ENCODE measurements at places on chromosomes 11 and 22. TPM values are rescaled to one million over a fixed set of nuclear protein-coding genes. Genes with fewer than 3 reads are reported as not detected.
A peak's percentile ranks its signal among the peaks of the same experiment; 100 is the strongest.

DNA sequence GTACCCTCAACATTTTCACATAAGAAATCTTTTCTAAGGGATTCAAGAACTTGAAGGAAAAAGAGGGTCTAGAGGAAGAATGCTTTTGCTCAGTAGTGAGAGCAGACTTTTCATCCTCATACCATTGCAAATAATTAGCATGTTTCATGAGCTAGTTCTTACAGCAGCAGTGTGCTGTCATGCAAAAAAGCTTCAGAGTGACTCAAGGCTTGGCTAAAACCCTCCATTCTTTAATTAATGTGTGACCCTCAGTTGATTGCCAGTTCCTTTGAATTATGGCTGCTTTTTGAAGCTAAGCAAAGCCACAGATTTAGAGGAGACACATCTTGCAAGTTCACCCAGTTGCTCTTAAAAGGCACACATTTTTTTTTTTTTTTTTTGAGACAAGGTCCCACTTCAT is 36.6 kb upstream of the PCF11 start:
- H3K27ac ChIP-seq, result no peak overlapping the region
- no peaks in the 10 kb centered on the region for H3K27me3 ChIP-seq
- no peaks in the 10 kb centered on the region for H3K36me3 ChIP-seq
- no peak for DNase-seq

GRCh38 chr11:70547821-70548670 is 149.7 kb downstream of the CTTN start:
- H3K27me3 ChIP-seq, result no peaks in the 10 kb centered on the region
- no peaks in the 10 kb centered on the region for H3K4me1 ChIP-seq
- H3K27ac ChIP-seq, result no peak overlapping the region
- H3K36me3 ChIP-seq, result no peaks in the 10 kb centered on the region

- DNase-seq, result no peak
- no peaks in the 10 kb centered on the region for H3K27me3 ChIP-seq
Measured at GRCh38 chr11:126817096-126817495, 183.5 kb downstream of the KIRREL3 start.

DNA sequence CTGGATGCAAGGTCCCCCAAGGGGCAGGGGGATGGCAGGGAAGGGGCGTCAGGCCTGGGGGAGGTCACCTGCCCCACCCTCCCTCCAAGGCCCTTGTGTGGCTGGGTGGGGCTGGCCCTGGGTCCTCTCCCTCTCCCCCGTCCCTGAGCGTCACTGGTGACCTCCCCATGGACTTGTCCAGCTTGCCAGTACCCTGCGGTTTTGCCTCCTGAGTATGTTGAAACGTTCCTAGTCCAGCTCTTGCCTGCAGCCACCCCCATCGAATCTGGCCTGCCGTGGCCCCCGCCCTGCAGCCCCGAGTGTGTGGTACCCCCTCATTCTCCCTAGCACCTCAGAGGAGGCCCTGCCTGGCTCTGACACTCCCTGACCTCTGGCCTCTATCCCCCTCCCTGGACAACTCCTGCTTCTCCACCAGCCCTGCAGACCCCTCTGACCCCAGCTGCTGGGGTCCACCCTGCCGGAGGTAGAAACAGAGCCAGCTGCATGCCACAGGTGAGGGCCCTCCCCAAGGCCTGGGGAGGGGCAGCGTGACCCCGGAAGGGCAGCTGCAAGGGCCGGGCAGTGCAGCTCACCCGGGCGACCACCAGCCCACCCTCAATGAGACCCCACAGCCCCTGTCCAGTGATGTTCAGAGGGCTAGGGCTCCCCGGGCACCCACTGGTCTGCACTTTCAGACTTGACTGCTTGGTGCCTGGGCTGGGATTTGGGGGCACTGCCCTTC is 4.1 kb upstream of the MUC6 start:
- H3K4me3 ChIP-seq, result no peak overlapping the region
- no peak overlapping the region for H3K27ac ChIP-seq
- H3K27me3 ChIP-seq, result no peaks in the 10 kb centered on the region
- no peak for DNase-seq
- no peaks in the 10 kb centered on the region for H3K4me1 ChIP-seq

DNA sequence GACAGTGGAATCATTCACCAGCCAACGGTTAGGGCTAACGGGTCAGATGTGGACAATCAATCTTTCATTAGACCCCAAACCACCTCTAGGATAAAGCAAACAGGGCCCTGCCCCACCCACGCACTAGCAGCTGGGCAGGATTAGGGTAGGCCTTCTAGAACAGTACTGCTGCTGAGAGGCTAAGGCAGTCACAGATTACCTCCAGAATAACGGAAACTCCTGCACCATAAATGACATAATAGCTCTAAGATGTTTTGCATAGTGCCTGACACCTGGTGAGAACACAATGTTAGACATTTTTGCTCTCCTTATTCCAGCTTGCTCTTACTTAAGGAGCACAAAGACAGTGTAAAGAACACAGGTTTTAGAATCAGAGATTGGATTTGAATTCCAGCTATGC is 1.8 kb downstream of the SYTL2 start:
- H3K4me3 ChIP-seq, result peak overlapping the region; percentile 76
- DNase-seq, result no peak
- no peaks in the 10 kb centered on the region for H3K36me3 ChIP-seq
- H3K4me1 ChIP-seq, result peaks cover 7% of the 10 kb centered on the region

GRCh38 chr11:93843906-93844305 is 6.5 kb downstream of the VSTM5 start:
- no peak for DNase-seq
- H3K27ac ChIP-seq, result no peak overlapping the region
- no peak overlapping the region for H3K4me3 ChIP-seq
- no peaks in the 10 kb centered on the region for H3K36me3 ChIP-seq

DNA sequence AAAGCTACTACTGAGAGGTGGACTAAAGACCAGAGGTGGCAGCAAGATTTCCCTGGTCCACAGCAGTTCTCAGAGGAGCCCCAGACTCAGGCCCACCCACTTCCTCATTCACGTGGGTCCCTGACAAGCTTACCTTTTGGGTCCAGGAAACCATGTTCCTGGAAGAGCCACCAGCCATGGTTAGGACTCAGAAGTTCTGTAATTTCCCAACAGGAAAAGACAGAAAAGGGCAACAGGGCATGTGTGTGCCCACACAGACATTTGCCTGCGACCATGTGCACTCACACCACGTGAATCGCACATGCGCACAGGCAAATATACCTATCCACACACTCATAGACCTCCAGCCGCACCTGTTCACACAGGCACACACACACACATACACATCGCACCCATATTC is 42.9 kb downstream of the LRRC32 start:
- no peaks in the 10 kb centered on the region for H3K4me1 ChIP-seq
- no peak for DNase-seq
- H3K27ac ChIP-seq, result no peak overlapping the region
- H3K27me3 ChIP-seq, result no peaks in the 10 kb centered on the region
- H3K36me3 ChIP-seq, result no peaks in the 10 kb centered on the region

DNA sequence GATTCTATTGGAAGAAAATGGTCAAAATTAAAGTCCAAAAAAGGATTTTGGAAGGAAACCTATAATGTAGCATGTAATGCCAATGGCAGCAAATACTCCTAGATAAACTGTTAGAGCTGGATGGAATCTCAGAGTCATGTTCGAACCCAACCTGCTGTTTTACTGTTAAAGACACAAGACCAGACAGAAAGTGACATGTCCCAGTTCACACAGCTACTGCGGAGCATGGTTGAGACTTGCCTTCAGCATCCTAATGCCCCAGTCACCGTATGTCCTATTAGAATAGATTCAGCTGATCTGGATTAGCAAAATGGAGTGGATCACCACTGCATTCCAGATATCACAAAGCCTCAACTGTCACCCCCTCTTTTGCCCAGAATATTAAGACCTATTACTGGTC is 14.9 kb downstream of the PISD start:
- H3K4me1 ChIP-seq, result no peaks in the 10 kb centered on the region
- H3K4me3 ChIP-seq, result no peak overlapping the region
- H3K27ac ChIP-seq, result no peak overlapping the region
- H3K27me3 ChIP-seq, result no peaks in the 10 kb centered on the region
- no peaks in the 10 kb centered on the region for H3K36me3 ChIP-seq

- no peak overlapping the region for H3K4me3 ChIP-seq
- no peaks in the 10 kb centered on the region for H3K36me3 ChIP-seq
- DNase-seq, result no peak
- no peaks in the 10 kb centered on the region for H3K4me1 ChIP-seq
Measured at GRCh38 chr11:128841461-128842072, 25.5 kb downstream of the KCNJ1 start.

GRCh38 chr11:86606836-86607481 is 65.5 kb downstream of the ME3 start:
- H3K36me3 ChIP-seq, result no peaks in the 10 kb centered on the region
- no peak overlapping the region for H3K27ac ChIP-seq
- H3K4me3 ChIP-seq, result no peak overlapping the region

DNA sequence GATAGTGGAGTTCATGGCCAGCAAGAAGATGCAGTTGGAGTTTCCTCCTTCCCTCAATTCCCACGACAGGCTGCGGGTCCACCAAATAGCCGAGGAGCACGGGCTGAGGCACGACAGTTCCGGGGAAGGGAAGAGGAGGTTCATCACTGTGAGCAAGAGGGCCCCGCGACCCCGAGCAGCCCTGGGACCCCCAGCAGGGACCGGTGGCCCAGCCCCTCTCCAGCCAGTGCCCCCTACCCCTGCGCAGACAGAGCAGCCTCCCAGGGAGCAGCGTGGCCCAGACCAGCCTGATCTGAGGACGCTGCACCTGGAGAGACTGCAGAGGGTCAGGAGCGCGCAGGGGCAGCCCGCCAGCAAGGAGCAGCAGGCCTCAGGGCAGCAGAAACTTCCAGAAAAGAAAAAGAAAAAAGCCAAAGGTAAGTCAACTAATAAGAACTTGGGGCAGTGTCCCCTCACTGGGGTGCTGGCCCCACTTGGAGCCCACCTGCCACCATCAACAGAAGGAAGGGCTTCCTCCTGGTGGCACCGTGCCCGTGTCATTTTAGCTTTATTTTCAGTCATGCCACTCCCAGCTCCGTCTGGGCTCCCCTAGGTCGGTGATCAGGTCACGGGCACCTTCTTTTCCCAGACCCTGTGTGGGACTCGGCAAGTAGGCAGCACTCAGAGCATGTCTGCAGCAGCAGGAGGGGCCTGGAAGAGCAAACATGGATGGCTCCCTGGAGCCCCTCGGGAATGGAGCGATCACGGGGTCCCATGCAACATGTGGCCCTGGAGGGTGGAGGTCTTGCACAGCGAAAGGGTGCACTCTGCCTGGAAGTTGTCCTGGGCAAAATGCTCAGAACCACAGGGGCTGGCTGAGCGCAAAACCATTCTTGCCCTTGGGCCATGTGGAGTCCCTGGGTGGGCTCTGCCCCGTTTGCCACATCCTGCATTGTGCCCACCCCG is 33.3 kb downstream of the IGHMBP2 start:
- no peaks in the 10 kb centered on the region for H3K4me1 ChIP-seq
- H3K36me3 ChIP-seq, result peaks cover 16% of the 10 kb centered on the region
- no peak for DNase-seq
- H3K4me3 ChIP-seq, result no peak overlapping the region

DNA sequence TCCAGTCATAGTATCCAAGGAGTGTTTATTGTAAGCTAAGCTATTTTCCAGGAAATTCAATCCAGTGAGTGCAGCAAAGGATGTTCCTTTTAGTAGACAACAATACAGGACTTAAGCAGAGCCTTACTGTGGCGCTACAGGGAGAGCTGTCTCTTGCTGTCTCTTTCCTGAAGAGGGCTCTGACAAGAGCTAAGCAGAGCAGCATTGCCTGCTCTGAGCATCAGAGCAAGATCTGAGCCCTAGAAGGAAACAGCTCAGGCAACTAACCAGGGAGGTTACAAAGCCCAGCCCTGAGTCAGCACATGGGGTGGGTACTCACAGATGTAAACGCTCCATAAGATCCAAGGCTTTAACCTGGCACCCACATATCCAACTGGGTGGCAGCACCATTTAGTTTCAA is 8.0 kb downstream of the LAYN start:
- no peak for DNase-seq
- no peak overlapping the region for H3K27ac ChIP-seq
- no peaks in the 10 kb centered on the region for H3K4me1 ChIP-seq
- H3K36me3 ChIP-seq, result no peaks in the 10 kb centered on the region

METTL15 gene
- total RNA-seq, result 16.5 TPM

IGLL1 gene
- not detected for total RNA-seq

TEX12 gene
- 0.42 TPM for total RNA-seq

KCNQ1 gene
- total RNA-seq, result 51.4 TPM

MYOD1 gene
- total RNA-seq, result not detected
